CD4-positive, CD25-positive, alpha-beta regulatory T cell (primary cell): ENCODE measurements at places on chromosomes 16 and 17. TPM values are rescaled to one million over a fixed set of nuclear protein-coding genes. Genes with fewer than 3 reads are reported as not detected.

Gene ADPRM
- 25.1 TPM for total RNA-seq

Gene PRRT2
- 1.9 TPM for total RNA-seq

Gene NETO2
- 7.1 TPM for total RNA-seq

Gene METTL16
- 39.2 TPM for total RNA-seq

Gene KRTAP2-2
- total RNA-seq = not detected

Gene PLXDC1
- total RNA-seq = 12.9 TPM

Gene PPL
- total RNA-seq = not detected

Gene ZNF778
- 7.9 TPM for total RNA-seq

- no peak for DNase-seq
Measured at GRCh38 chr16:85006639-85007038, 4.7 kb downstream of the ZDHHC7 start.

DNA sequence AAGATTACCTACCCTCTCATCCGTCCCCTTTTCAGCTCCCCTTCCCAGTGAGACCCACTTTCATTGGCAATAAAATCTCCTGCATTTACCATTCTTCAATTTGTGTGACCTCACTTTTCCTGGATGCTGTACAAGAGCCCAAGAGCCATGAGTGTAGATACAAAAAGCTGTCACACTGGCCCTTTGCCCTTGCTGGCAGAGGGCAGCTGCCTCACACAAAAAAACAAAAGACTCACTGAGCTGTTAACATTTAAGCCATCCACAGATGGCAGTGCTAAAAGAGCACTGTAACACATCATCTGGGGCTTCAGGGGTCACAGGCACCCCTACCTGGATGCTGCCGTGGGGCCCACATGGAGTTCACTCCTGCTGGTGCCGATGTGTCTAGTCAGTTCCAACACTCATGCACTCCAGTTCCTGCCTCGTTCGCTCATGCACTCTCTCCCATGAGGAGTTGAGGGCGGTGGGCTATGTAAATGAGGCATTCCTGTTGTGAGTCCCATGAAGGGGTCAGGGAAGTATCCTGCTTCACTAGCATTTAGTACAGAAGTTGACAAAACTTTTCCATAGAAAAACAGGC lies 123.1 kb downstream of the CA10 start:
- DNase-seq = no peak

- DNase-seq = no peak
Measured at GRCh38 chr17:79105937-79106336, 31.3 kb downstream of the ENGASE start.

GRCh38 chr16:22659933-22660332 lies 149.2 kb downstream of the NPIPB5 start:
- DNase-seq = no peak

GRCh38 chr17:40107522-40108174 lies 7.3 kb upstream of the NR1D1 start:
- peak; percentile 21 for DNase-seq

GRCh38 chr17:39927929-39928857 lies 661 bp downstream of the LRRC3C start:
- DNase-seq = no peak

DNA sequence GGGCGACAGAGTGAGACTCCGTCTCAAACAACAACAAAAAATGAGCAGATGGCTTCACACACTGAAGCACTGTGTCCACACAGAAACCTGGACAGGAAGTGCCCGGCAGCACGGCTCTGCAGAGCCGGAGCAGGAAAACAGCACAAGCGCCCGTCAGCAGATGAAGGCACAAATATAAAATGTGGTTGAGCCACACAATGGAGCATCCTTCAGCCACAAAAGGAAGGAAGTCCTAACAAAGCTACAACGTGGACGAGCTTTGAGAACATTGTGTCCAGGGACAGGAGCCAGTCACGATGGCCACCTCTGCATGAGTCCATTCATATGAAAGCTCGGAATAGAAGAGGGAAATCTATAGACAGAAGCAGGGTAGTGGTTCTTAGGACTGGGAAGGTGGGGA lies 15.7 kb downstream of the RHBDF2 start:
- DNase-seq = no peak

- no peak for DNase-seq
Measured at GRCh38 chr17:52201767-52202519, 43.4 kb upstream of the CA10 start.

GRCh38 chr17:50423553-50424159 lies 2.4 kb upstream of the ACSF2 start:
- DNase-seq = no peak

GRCh38 chr17:36650096-36650775 lies 48.9 kb downstream of the MRM1 start:
- DNase-seq = no peak

DNA sequence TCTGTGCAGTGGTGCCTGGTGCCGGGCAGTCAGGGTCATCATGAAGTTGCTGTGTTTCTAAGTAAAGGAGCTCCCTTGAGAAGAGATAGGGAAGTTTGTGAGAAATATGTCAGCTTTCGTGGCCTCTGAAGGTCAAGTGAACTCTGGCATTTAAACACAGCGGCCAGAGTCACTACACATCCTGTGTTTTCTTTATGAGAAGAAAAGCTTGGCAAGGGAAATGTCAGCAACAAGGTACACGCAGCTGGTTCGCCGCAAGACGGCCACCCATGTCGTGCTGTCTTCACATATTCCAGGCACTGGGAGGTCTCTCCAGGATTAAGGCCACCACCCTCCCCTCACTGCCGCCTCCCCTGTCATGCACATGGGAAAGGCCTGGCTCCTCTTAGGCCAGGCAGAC lies 33.2 kb upstream of the PEMT start:
- no peak for DNase-seq

DNA sequence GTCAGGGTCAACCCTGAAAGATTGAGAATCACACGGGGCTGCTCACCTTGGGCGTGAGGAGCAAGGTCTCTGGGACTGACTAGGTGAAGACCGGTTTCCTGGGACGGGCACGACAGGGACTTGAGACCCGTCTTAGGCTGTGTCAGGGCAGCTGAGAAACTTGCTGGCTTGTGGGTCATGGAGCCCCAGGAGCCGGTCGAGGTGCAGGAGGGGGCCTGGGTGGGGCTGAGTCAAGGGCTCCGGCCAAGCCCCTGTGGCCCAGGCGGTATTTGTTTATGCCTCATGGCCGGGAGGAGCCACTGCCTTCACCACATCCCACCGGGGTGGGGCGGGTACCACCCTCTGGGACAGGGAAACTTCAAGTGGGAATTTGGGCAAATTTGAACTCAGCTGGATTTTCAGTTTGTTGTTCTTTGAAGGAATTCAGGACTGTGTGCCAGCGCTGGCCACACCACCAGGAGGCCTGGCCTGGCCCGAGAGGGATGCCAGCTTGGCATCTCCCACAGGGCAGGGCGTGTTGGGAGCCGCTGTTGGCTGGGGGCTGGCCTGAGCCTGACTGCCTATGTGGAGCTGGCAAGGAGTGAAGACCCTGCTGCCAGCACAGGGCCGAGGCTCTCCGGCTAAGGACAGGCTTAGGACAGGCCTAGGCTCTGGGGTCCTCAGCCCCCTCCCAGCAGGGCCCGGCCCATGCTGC lies 116.1 kb downstream of the METRNL start:
- no peak for DNase-seq

DNA sequence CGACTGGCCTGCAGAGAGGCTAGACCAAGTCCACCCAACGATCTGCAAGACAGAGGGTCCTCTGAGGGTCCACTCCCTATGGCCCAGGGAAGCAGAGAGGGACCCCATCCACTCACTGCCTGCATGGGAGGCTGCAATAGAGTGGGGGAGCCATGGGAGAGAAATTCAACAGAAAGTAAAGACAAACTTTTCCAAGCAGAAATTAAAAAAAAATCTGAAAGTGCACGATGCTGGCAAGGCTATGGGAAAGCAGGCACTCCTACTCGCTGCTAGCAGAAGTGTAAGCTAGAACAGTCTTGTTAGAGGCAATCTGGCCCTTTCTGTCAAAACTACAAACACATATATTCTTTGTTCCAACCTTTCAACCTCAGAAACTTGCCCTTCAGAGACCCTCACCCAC lies 85.4 kb downstream of the GAS7 start:
- no peak for DNase-seq

- DNase-seq = peak; percentile 52
Measured at GRCh38 chr17:81200695-81201580, 21.8 kb downstream of the CEP131 start.

GRCh38 chr17:47844814-47845715 lies 4.0 kb upstream of the SCRN2 start:
- DNase-seq = no peak

DNA sequence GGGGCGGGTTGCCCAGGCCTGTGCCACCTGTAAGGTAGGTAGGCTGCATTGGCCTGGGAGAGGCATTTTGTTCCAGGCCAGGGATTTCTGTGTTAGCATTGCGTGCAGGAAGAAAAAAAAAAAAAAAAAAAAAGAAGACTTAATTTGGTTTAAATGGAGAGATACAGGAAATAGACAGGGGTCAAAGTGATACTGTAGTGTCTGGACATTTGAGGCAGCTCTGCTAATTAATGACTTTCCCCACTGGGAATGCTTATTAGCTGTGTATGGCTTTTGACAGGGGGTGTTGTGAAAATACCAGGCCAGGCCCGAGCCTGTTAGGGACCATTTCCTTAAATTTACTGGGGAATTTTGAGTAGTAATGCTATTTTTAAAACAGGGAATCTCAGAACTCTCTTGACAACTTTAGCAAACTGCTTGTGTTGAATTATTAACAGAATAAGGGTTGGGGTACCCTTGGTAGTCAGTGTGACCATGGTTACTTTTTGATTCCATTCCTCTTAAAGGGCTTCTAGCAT lies 1.0 kb downstream of the MAP2K4 start:
- no peak for DNase-seq

DNA sequence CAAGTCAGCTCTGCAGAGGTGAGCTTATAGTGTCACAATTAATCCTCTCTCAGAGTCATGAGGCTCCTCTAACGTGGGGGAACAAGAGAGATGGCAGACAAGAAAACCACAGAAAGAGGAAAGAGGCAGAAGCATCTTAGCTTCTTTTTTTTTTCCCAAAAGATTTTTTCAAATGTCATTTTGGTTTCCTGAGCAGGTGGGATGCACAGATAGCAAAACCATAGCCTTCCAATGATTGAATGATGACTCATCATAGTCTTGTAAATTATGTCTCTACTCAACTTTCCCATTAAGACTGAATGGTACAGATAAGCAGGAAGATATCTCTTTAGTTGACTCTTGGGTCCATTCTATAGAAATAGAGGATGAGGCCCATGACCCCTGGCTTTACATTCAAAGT lies 162.8 kb upstream of the ZFHX3 start:
- no peak for DNase-seq

DNA sequence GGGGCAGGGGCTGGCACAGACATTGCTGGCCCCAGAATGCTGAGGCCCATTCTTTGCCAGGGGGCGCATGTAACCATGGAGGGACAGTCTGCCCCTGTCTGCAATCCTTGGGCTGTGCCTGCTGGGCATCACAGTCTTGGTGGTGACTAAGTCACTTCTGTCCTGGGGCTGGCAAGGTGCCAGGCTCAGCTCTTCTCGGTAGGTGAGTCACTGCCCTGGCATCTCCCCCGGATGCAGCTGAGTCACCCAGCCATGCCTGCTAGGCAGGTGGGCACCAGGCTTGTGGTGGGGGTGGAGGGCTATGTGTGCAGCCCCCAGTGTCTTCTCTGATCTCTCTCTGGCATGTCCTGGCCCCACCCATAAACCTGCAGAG lies 5.6 kb downstream of the RARA start:
- peak; percentile 93 for DNase-seq
